ENCODE measurements at places on chromosomes 6 and 20.

GRCh38 chr6:120894077-120894476 lies 440.2 kb downstream of the TBC1D32 start:
- no peak for DNase-seq

DNA sequence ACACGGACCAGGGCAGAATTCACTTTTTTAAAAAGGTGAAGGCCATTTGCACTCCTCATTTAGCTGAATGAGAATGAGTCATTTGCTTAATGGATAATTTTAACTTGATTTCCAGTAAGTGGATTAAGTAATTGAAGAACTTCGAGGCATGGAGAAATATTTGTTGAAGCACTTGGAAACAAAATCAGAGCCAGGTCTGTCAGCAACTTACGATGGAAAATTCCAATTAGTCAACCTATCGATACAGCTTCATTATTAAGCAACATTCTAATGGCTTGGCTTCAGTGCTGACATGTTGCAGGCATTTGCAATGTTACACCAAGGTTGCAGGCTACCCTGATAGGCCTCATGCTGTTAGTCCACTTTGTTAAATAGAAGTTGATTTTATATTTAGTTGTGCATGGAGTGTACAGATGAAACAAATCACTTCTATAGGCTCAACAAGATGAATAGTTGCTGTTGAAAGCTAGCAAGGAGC lies 423.5 kb upstream of the SLC35B3 start:
- DNase-seq: no peak

- DNase-seq: peak; percentile 62
Observed at GRCh38 chr6:152089992-152090391, 282.5 kb downstream of the ESR1 start.

- no peak for DNase-seq
Observed at GRCh38 chr6:17744019-17744756, 37.5 kb upstream of the NUP153 start.

- peak; percentile 30 for DNase-seq
Observed at GRCh38 chr6:142867988-142868812, 76.8 kb downstream of the HIVEP2 start.

DNA sequence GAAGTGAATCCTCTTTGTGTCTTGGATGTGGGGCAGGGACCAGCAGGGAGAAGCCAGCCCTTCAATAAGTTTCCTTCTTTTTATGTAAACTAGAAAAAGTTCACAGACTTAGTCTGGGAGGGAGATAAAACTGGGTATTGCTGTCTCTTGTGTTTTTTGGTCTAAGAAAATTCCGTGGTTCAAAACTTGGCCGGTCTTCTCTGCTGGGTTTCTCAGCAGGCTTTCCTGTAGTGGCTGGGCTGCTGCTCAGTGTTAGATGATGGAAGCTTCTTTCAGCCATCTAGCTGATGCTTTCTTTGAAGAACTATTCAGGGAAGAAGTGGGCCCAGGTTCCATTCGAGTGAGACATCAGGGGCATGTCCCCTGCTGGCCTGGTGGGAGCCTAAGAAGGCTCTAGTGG lies 70.7 kb upstream of the SCP2D1 start:
- no peak for DNase-seq

DNA sequence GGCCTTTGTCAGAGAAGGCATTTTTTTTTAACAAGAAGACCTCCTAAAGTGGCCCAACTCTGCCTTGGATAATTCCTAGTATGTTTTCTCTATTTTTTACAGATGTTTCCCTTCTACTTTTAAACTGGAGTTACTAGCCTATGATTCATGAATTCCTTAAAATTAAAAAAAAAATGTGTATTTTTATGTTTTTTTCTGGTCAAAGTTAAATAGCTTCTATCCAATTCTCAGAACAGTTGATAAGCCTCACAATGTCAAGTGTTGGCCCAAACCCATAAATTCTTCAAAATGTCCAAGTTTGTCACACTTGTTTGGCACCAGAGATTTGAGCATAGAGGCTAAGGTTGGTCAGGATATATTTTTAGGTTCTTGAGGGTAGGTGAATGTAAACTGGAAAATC lies 64.0 kb downstream of the JAG1 start:
- DNase-seq: peak; percentile 47

GRCh38 chr6:80348263-80348662 lies 241.8 kb downstream of the BCKDHB start:
- peak; percentile 63 for DNase-seq

DNA sequence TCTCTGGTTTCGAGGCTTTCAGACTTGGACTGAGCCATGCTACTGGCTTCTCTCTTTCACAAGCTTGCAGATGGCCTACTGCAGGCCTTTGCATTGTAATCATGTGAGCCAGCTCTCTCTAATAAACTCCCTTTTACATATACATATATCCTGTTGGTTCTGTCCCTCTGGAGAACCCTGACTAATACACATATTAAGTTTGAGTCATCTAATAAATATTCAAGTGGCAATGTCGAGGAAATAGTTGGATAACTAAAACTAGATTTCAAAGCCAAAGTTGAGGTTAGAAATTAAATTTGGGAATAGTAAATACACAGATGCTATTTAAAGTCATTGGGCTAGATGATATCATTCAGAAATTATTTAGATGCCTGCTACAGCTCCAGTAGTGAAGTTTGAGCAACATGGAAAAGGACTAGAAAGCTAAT lies 1343.4 kb downstream of the GRIK2 start:
- peak; percentile 94 for DNase-seq

DNA sequence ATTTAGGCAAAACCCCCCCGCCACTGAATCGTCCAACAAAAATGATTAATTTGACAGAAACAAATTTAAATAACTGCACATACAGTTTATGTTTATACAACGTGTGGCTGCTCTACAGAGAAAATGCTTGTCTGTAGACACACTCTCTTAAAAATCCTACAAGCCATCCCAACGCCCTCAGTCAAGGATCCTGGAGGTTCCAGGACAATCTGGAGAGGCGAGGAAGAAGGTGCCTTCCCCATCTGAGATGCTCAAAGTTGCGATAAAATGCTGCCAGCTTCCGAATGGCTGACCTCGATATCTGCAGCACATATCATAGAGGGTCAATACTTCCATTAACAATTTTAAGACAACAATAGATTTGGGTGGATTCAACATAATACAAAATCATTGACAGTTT lies 25.3 kb downstream of the ZNF217 start:
- no peak for DNase-seq

GRCh38 chr6:142854589-142855488 lies 90.1 kb downstream of the HIVEP2 start:
- DNase-seq: no peak

DNA sequence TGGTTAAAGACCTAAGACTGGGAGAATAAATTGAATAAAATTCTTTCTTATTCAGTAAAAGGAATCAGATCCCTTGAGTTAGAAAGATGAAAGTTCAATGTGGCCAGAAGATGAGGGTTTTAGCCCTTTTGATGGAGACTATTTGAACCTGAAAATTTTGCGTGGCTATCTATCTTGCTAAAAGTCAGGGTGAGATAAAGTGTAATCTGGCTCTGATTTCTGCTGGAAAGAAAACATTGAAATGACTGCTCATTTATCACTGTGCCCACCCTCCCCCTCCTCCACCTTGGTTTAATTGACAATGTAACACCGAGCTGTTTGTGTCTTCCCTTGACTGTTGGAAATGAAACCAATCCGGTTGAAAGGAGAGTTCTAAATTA lies 32.9 kb upstream of the TCF21 start:
- no peak for DNase-seq

GRCh38 chr6:33636655-33637054 lies 15.5 kb downstream of the ITPR3 start:
- no peak for DNase-seq

- peak; percentile 38 for DNase-seq
Observed at GRCh38 chr6:112150363-112150762, 63.0 kb downstream of the FAM229B start.

GRCh38 chr6:24080711-24081110 lies 45.3 kb upstream of the NRSN1 start:
- no peak for DNase-seq

- no peak for DNase-seq
Observed at GRCh38 chr6:170450916-170451761, 102.0 kb downstream of the PSMB1 start.

DNA sequence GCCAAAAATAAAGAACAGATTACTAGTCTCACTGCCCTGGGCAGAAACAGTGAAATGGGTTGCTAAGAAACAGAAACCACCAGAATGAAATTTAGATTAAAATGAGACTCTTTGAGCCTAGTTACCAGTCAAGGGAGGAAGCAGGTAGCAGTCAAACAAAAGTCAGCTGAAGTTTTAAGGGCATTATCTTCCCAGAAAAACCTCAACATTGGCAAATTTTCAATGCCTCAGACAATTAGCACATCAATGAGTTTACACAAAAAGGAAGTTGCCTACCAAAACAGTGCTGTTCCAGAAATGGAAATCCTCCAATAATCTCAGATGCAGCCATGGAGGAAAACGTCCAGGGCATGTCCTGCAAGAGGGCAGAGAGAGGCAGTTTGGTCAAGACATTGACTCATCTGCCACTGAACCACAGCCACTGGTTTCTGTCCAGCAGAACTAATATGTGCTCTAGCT lies 399.7 kb upstream of the ADGRB3 start:
- no peak for DNase-seq

DNA sequence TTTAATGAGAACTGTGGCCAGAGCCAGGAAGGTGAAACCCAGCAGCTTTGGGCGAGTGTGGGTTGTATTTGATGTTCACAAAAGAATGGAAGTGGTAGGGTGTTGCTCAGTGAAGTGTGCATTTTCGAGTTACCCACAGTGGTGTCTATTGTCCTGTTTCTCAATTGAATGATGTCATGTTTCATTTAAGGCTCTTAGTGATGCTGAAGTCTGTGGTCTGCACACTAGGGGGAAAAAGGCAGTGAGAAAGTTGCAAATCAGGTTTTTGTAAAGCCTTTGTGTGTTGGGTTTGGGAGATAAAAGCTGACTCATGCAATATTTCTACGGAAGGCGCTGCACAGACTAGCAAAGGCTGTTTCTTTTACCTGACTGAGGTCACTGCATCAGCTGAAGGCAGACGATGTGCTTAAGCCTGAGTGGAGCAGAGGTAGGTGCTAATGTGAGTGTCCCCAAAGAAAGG lies 121.1 kb downstream of the PLEKHG1 start:
- peak; percentile 45 for DNase-seq

GRCh38 chr6:38773338-38773737 lies 58.2 kb downstream of the DNAH8 start:
- no peak for DNase-seq

GRCh38 chr20:45017857-45018256 lies 51.5 kb downstream of the STK4 start:
- DNase-seq: no peak

DNA sequence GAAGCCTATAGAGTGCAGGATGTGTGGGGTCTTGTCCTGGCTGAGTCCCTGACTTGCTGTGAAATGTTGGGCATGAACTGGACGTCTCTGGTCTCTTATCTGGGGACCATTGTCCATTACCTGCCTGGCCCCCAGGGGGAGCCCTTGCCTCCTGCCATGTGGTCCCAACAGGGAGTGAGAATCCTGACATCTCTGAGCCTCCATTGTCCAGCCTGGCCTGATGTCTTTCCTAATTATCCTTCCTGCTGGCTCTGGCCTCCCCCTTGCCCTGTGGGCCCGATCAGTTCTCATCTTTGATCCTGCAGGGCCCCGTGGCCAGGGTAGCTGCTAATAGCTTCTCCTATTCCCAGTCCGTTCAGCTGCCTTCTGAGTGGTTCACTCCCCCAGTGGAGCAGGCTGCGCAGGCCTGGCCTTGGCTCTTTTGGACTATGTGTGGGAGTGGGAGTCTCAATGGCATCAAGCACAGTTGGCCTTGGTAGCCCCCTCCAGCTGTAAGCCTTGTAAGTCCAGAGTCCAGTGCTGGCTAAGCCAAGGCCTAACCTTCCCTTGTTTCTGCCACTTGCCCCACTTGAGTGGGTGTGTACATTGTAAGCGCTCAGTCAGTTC lies 77.9 kb upstream of the RALY start:
- no peak for DNase-seq

DNA sequence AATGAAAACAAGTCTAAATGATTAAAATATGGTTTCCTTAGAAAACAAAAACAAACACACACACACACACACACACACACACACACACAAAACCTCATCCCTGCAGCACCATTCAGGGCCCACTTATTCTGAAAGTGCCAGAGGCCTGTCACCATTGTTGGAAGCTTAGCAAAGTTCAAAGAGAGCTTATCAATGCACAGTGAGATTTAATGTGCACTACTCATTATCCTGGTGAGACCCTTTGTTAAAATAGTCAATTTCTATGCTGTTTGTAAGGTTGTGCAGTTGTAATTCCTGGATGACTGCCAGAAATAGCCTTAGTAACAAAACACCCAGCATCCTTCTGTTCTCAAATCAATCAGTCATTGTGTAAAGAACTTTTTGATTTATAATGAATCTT lies 482.9 kb downstream of the GRIK2 start:
- no peak for DNase-seq

GRCh38 chr6:161401587-161402309 lies 127.9 kb upstream of the AGPAT4 start:
- DNase-seq: no peak

DNA sequence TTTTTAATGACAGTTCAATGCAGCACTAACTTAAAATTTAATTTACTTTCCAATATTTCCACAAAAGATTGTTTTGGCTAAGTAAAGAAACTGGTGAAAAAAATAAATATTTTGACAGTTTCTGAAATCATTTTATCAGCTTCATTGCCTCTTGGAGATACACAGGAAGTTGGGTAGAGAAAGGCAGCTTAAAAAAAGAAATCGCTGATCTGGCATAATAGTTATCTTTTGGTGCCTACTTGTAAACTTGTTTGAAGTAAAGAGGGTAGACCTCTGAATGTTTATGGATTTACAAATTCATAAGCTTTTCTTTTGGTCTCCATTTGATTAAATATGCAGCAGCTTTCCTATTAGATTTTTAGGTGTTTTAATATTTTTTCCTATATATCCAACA lies 103.4 kb downstream of the RTN4IP1 start:
- no peak for DNase-seq

- no peak for DNase-seq
Observed at GRCh38 chr20:24752612-24753011, 196.5 kb upstream of the CST7 start.

DNA sequence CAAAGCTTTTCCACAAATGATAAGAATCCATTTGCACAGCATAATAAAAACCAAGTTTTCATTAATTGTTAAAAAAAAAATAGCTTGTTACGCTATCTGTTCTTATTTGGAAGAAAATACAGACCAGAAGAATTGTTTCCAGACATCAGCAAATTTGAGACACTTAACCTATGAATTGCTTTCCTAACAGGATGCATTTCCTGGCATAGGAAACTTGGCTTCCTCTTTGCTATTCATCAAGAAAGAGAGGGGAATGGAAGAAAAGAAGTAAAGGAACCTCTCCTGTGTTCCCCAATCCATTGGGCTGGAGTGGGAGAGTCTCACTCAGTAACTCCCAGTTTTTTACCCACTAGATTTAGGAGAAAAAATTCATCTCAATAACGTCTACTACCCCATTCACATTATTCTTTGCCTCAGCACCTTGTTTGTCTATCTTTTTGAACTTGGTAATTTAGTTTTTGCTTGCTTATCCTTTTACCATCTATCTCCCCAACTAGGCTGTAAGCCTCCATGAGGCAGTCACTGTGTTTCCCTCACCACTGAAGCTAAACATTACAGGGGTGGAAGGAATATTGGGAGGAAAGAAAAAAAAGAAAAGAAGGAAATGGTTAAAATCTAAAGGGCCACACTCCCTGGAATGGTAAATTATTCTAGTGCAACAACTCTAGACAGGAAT lies 150.3 kb downstream of the COL21A1 start:
- DNase-seq: no peak

GRCh38 chr6:51021171-51021570 lies 202.5 kb downstream of the TFAP2B start:
- no peak for DNase-seq

GRCh38 chr6:166572370-166573261 lies 13.9 kb downstream of the RAMACL start:
- no peak for DNase-seq

Data from fibroblast of skin of abdomen (primary cell).